IPS-NIHi11 (cell line): ENCODE measurements at places on chromosomes 3 and 15.

DNA sequence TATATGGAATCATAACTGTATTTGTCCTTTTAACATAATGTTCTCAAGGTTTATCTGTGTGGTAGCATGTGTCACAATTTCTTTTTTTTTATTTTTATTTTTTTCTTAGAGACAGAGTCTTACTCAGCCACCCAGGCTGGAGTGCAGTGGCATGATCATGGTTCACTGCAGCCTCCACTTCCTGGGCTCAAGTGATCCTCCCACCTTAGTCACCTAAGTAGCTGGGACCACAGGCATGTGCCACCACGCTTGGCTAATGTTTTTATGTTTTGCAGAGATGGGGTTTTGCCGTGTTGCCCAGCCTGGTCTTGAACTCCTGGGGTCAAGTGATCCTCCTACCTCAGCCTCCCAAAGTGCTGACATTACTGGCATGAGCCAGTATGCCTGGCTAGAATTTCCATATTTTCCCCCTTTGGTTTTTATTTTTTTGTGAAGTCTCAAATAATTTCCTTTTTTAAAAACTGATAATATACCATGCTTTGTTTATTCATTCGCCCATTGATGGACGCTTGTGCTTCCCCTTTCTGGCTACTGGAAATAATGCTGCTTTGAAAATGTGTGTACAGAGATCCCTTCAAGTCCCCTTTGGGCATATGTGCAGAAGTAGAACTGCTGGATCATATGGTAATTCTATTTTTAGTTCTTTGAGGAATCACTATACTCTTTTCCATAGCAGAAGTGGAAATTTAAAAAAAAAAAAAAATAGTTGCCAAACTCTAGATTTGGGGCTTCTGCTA, 28.4 kb downstream of the TMEM40 start:
- DNase-seq: no peak

DNA sequence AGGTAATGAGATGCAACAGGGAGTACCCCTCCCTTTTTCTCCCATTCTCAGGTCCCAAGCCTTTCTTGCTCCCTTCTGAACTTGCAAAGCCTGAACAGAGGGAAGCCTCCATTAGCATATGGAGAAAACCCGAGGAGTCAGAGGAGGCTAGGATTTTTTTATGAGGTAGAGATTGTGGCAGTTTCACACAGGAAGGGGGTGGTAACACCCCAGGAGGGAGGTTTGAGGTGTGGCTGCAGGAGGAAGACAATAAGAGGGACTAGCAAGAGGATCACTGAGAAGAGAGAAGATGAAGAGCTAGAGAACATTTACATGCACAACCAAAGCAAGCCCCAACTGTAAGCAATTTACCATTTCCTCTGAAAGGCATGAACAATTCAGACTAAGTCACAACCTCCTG, 322.7 kb downstream of the SV2B start:
- DNase-seq: peak; percentile 30

DNA sequence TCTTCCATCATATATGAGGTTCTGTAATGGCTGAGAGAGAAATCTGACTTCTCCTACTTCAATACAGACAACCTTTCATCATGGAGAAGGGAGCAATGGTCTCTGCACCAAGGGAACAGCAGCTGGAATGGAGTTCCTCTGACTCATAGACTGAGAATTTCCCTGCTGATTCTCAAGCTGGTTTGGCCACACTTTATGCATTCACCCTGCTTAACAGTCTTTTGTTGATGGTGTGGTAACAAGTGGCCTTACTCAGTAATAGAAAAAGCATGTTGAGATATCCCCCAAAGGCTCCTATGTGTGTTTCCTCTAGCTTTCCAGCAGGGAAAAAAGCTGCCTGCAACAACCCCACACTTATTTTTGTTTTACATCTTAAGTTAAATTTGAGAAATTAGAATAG, 138.1 kb downstream of the GREM1 start:
- DNase-seq: peak; percentile 45

DNA sequence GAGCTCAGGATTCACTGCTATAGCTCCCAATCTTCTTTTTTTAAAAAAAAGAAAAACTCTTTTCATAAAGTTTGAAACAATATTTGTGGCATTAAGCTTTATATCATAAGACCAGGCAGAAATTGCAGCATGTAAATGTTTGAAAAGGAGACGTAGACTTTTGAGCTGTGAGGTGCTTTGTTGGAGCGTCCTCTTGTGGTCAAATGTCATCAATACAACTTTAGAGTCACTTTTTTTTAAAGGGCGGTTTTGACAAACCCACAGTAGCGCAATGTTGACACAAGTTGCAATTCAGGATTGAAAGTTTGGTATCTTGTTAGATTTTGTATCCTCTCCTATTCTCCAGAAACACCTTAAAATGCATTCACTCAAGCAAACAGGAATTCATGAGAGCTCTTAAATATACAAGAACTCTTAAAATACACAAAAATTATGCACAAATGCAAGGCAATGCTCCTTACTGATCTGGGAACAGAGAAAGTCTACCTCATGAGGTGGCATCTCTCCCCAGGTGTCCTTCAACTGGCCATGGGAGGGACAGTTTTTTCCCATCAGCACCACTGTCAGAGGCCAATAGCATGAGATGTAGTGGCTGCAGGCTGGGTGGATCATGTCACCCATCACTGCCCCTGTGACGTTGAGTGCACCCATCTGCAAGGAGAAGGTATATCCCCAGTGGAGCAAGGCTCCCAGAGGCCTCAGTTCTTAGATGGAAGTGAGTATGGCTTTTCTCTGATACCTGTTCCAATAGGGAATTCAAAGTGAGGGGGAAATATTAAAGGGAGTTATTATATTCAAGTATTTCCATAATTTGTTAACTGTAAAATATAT, 70.7 kb downstream of the ANXA2 start:
- DNase-seq: peak; percentile 51

DNA sequence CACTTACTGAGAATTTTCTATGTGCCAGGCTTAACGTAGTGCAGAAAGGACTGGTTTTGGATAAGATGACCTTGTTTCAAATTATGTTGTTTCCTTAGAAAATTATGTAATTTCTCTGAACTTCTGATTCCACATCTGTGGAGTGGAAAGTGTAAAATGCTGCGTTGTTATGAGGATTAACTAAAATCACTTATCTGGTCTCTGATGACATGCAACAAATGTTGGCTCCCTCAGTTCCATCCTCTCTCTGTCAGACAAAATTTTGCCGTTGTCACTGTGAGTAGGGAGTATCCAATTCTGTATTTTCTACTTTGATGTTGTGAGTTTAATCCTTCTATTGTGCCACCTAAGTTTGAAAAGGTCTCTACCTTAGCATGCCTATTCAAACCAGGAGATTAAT, 175.5 kb downstream of the KCNMB2 start:
- no peak for DNase-seq

DNA sequence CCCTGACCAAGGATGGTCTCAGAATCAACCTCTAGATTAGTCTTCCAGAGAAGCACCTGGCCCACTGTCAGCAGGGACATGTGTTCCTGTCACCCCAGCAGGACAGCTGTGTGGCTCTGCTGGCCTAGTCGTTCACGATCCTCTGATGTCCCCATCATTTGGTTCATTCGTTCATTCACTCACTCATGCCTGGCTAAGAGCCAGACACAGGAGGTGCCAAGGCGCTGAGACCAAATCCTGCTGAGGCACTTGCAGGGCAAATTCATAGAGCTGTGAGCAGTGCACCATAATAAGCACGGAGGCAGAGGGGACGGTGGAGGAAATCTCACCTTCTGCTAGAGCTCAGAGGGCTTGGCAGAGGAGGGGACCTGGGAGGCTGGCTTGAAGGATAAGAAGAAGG, 49.9 kb upstream of the FGD5 start:
- DNase-seq: no peak

GRCh38 chr3:188458756-188459155, 304.8 kb downstream of the LPP start:
- DNase-seq: no peak
